NCI-H2081 (cell line): ENCODE measurements at places on chromosomes 3 and 15.

DNA sequence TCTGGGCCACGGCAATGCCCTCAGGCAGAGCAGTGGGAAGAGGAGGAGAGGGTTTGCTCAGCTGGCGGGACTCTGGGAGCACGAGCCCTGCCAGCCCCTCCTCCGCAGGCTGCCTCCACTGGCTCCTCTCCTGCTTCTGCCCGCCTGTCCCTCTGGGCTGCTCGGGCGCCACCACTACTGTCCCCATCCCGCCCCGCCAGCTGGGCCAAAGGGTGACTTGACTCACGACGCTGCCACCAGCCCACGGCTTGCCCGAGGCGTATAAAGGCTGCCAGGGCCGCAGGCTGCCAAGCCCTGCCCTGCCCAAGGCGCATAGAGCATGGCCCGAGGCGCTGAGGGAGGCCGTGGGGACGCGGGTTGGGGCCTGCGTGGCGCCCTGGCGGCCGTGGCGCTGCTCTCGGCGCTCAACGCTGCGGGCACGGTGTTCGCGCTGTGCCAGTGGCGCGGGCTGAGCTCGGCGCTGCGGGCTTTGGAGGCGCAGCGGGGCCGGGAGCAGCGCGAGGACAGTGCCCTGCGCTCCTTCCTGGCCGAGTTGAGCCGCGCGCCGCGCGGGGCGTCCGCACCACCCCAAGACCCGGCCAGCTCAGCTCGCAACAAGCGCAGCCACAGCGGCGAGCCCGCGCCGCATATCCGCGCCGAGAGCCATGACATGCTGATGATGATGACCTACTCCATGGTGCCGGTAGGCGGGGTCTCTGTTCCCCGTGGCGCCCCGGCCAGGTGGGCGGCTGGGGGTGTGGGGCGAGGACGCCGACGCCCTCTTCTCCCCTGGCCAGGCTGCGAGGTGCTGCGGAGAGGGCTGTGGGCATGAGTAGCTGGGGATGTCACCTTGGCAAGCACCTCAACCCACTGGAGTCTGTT is at the start of gene GLDN:
Gene GLDN (plus strand): TSS at position 290 of the 861 bp plus-strand sequence. CDS start 30 bp downstream, at position 320.
- DNase-seq = peak; percentile 56

DNA sequence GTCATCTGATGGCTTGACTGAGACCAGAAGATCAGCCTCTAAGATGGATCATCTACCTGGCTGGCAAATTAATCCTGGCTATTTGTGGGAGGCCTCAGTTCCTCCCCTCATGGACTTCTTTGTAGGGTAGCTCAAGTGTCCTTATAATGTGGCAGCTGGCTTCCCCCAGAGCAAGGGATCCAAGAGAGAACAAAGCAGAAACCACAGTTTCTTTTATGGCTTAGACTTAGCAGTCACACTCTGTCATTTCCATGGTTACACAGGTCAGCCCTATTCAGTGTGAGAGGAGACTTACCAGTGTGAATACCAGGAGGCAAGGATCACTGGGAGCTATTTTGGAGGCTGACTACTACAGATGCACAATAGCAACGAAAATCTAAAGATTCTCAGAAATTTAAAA is 15.3 kb upstream of the ARL14 start:
- no peak for DNase-seq

GRCh38 chr3:901953-902778 is 190.7 kb upstream of the CNTN6 start:
- no peak for DNase-seq

DNA sequence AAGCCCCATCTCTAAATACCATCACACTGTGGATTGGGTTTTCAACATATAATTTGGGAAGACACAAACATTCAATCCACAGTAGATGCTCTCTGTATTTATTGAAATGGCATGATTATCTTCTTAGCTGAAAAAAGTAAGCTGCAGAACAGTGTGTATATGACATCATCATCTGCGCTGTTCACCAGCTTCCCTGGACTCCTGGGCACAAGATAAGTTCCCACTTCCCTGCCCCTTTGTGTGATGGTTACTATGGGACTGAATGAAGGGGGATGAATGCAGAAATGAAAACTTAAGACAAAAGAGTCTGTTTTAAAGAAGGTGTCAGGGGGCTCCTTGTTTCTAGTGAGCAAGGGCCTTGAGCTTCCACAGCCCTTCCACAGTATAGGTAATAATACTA is 20.0 kb upstream of the GPD1L start:
- no peak for DNase-seq

DNA sequence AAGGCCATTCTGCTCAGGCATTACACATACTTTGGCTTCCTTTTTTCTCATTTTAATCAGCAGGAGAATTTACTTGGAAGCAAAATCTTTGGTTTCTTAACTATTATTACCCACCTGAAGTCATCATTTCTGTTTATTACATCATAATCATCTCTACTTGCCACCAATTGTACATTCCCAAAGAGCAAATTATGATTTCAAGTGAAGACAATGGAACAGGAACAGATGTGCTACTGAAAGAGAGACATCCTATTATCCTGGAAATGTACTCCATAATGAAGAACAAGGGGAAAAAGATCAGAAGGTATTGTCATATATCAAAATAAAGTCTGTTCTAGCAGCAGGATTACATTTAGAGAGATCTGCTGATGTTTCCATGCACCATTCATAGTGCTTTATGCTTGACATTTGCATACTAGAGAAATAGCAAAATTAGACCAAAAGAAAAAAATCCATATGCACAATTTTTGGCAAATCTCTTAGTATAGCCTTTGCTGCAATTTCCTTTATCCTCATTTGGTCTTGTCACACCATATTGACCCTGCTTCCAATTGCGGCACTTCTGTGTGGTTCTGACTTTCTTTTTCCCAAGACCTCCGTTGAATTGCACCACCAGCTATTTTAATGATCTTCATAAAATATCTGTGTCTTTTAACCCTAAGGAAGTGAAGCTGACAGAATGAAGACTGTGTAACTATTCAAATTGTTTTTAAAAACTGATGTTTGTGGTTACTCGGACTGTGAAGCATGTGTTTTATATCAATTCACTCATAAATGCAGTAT is 683.8 kb downstream of the ZNF385D start:
- DNase-seq = no peak

GRCh38 chr15:63151665-63152064 is 5.6 kb downstream of the RPS27L start:
- DNase-seq = no peak

GRCh38 chr3:152658977-152659720 is 175.8 kb upstream of the P2RY1 start:
- no peak for DNase-seq

GRCh38 chr3:161263057-161263456 is 41.9 kb downstream of the NMD3 start:
- DNase-seq = no peak

DNA sequence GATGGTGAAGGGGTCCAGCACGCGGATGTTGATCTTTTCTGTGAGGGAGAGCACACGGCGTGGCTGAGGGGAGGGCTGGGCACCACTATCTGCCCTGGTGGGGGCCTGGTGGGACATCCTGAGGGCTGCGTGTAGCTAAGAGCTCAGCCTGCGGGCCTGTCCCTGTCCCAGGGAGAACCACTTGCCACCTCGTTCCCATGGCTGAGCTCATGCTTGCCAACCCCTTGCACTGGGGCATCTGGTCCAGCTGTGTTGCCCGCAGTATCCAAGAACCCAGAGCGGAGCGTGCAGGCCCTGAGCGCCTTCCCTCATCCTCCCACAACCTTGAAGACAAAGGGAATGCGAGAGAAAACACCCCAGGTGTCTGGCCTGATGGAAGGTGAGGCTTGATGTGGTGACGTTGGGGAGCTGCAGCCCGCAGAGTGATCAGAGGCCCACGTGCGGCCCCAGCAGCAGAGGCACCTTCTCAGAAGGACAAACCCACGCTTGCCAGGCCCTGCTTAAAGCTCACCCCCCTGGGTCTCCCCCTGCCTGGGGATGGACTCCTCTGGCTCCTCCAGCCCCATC is 28.9 kb downstream of the TKT start:
- DNase-seq = no peak

DNA sequence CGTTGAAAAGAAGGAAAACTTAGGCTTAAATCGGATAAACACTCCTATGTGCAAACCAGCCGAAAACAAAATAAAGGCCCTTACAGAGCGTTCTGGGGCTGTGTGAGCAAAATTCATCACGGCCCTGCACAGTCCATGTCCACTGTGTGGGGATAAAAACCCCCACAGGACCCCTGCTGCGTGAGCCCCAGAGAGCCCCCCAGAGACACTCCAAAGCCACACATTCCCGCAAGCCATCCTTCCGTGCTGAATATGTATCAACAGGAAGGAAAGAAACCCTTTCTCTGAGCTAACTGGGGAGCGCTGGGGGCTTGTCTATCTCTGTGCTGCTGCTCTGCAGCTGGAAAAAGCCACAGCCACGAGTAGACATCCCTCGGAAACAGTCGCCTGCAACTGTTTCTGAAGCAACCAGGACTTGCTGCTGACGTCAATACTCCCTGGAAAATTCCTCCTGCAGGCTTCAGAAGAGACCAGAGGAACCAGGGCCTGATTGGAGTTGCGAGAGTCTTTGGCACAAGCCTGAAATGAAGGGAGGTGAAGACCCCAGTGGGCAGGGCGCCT is 72.7 kb downstream of the NUP210 start:
- DNase-seq = no peak
